ENCODE measurements at places on chromosomes 6 and 20. TPM values are rescaled to one million over a fixed set of nuclear protein-coding genes. Genes with fewer than 3 reads are reported as not detected.

GRCh38 chr20:9068233-9068801 is 570 bp upstream of the PLCB4 start:
- no peaks in the 10 kb centered on the region for H3K4me1 ChIP-seq
- DNase-seq = no peak
- H3K4me3 ChIP-seq = no peak overlapping the region
- H3K27me3 ChIP-seq = no peaks in the 10 kb centered on the region

DNA sequence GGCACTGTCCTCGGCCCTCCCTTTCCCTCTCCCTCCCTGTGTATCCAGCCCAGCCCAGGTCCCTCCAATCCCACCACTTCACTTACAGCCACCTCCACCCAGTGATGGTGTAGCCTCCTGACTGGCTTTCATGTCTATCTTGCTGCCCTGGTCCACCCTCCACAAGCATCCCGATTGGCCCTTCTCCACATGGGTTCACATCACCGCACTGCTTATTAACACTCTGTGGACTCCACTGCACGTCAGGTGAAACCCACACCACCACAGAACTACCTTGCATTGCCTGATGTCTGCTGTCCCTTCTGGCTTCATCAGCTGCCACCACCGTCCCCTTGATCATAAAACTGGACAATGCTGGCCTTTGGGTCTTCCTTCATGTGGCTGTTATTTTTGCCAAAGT is 220.4 kb upstream of the ARID1B start:
- no peak overlapping the region for H3K27ac ChIP-seq
- no peaks in the 10 kb centered on the region for H3K27me3 ChIP-seq
- no peaks in the 10 kb centered on the region for H3K4me1 ChIP-seq
- H3K4me3 ChIP-seq = no peak overlapping the region
- DNase-seq = no peak

DNA sequence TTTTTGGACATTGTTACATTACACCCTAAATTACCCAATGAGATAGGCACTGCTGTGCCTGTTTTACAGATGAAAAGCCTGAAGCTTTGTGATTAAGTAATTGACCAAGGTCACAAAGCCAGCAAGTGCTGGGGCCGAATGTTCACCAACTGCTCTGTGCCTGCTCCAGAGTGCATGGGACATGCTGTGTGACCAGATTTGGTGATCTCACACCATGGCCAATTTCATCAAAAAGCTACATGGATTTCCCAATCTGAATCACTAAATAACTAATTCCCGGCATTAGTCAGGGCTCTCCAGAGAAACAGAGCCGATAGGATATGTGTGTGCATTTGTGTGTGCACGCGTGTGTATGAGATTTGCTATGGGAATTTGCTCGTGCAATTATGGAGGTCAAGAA is 228.3 kb upstream of the ECI2 start:
- no peak overlapping the region for H3K4me3 ChIP-seq
- H3K36me3 ChIP-seq = no peaks in the 10 kb centered on the region

GRCh38 chr6:65501045-65501444 is 206.0 kb downstream of the EYS start:
- no peak overlapping the region for H3K27ac ChIP-seq
- DNase-seq = no peak
- H3K36me3 ChIP-seq = no peaks in the 10 kb centered on the region

The RHAG gene
- not detected for total RNA-seq

The PHACTR1 gene
- 0.20 TPM for total RNA-seq

- DNase-seq = no peak
- H3K27ac ChIP-seq = no peak overlapping the region
- H3K36me3 ChIP-seq = no peaks in the 10 kb centered on the region
- H3K27me3 ChIP-seq = no peaks in the 10 kb centered on the region
- no peaks in the 10 kb centered on the region for H3K4me1 ChIP-seq
Observed at GRCh38 chr6:154230910-154231595, 125.5 kb downstream of the IPCEF1 start.

The UCKL1 gene
- total RNA-seq = 27.1 TPM

DNA sequence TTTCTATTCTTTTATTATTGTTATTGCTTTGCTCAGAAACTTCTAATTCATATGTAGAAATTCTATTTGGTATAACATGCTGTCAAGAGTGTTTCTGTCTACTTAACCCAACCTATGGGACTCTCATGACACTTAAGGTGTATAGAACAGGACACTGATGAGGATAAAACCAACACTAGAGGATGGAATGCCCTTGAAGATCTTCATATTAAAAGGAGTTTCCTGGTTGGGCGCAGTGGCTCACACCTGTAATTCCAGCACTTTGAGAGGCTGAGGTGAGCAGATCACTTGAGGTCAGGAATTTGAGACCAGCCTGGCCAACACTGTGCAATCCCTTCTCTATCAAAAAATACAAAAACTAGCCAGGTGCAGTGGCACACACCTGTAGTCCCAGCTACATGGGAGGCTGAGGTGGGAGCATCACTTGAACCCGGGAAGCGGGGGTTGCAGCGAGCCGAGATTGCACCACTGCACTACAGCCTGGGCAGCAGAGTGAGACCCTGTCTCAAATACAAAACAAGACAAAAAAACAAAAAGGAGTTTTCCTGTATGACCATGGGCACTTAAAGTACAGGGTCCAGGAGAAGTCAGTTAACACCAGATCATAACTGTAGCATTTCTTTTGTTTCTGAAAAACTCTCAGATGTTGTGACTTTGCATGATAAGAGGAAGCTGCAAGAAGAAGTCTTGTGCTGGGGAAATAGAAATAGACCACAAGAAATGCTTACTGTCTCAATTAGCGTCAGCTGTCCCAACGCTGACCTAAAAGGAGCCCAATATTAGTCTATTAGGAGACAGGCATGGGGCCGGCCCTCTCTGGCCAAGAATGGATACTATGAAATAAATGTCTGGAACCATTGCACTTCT is 38.9 kb upstream of the CD2AP start:
- no peaks in the 10 kb centered on the region for H3K36me3 ChIP-seq
- H3K27me3 ChIP-seq = no peaks in the 10 kb centered on the region
- H3K4me3 ChIP-seq = no peak overlapping the region
- no peak overlapping the region for H3K27ac ChIP-seq
- DNase-seq = no peak

The CST5 gene
- not detected for total RNA-seq

All from SJCRH30 (cell line).